ENCODE measurements at places on chromosomes 3 and 15.

GRCh38 chr15:88177451-88177850, 79.1 kb downstream of the NTRK3 start:
- DNase-seq: no peak

- no peak for DNase-seq
Observed at GRCh38 chr15:35038626-35039451, 46.3 kb downstream of the NANOGP8 start.

GRCh38 chr15:78502641-78503040, 4.7 kb upstream of the HYKK start:
- DNase-seq: no peak

- DNase-seq: no peak
Observed at GRCh38 chr3:64187065-64187959, 38.0 kb downstream of the PRICKLE2 start.

DNA sequence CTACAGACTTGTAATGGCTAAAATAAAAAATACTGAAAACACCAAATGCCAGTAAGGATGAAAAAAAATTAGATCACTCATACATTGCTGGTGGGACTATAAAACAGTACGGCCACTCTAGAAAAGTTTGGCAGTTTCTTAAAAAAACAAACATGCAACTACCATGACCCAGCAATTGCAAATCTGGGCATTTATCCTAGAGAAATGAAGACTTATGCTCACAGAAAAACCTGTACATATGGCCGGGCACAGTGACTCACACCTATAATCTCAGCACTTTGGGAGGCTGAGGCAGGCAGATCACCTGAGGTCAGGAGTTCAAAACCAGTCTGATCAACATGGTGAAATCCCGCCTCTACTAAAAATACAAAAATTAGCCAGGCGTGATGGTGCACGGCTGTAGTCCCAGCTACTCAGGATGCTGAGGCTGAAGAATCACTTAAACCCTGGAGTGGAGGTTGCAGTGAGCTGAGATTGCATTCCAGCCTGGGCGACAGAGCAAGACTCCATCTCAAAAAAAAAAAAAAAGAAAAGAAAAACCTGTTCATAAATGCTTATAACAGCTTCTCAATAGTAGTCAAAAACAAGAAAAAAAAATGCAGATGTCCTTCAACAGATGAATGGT, 5.6 kb downstream of the TP53BP1 start:
- DNase-seq: no peak

DNA sequence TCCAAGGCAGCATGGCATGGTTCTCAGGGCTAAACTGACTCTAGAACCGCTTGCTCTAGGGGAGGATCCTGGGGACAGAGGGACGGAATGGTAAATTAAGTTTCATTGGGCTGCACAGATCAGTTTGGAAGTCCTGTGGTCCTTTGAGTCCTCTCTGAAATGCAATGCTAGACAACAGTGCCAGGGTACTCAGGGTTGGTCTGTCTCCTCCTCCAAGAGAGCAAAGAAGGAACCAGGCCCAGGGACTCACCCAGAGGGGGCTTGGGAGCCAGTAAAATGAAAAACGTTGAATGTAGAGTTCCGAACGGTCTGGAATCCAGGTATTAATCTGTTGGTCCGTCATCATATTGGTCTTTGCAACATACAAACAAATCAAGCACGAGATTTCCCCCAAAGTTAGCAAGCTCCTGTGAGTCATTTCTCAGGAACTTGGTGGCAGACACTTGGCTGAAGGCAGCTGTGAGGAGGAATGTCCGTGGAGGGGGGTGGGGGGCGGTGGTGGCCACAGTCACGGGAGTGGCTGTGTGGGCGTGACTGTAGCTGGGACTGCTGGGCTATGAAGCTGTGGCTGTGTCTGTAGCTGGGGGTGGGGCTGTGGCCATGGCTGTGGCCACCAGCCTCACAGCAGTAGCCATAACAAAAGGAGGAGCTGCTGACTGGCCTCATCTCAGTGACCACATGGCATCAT, 361.0 kb downstream of the SHQ1 start:
- DNase-seq: peak; percentile 57

GRCh38 chr15:35693286-35693685, 147.3 kb upstream of the DPH6 start:
- DNase-seq: no peak

DNA sequence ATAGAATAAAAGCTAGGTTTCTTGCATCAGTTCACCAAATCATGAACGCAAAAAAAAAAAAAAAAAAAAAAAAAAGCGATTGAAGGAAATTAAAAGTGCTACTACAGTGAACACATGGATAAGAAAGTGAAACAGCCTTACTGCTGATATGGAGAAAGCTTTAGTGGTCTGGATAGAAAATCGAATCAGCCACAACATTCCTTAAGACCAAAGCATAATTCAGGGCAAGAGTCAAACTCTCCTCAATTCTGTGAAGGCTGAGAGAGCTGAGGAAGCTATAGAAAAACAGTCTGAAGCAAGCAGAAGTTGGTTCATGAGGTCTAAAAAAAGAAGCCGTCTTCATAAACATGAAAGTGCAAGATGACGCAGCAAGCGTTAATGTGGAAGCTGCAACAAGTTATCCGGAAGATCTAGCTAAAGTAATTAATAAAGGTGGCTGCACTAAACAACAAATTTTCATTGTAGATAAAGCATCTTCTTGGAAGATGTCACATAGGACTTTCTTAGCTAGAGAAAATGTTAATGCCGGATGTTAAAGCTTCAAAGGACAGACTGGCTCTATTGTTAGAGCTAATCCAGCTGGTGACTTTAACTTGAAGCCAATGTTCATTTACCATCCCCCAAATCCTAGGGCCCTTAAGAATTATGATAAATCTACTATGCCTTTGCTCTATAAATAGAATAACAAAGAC, 19.2 kb downstream of the P3H2 start:
- DNase-seq: no peak

GRCh38 chr3:122409446-122409845, 6.4 kb downstream of the WDR5B start:
- DNase-seq: no peak

GRCh38 chr15:74978503-74978902, 16.9 kb upstream of the SCAMP5 start:
- peak; percentile 68 for DNase-seq

GRCh38 chr3:175356899-175357324, 497.8 kb downstream of the NAALADL2 start:
- DNase-seq: no peak

- DNase-seq: no peak
Observed at GRCh38 chr3:158794936-158795518, 6.8 kb upstream of the MFSD1 start.

GRCh38 chr3:120170223-120170622, 76.0 kb upstream of the GSK3B start:
- DNase-seq: no peak

DNA sequence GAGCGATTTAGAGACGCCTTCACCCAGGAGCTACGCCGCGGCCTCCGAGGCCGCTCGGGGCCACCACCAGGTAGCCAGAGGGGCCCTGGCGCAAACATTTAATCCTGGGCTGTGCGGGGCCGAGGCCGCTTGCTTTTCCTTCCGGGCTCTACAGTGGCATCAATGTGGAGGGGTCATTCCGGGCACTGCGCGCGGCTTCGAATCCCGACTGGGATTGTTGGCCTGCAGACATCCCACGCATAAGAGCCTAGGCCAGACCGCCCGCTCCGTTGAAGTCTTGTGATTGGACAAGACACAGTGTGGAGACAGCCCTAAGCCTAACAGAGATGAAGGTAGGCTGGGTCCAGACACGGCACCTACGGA, 568 bp upstream of the NCBP2 start:
- DNase-seq: peak; percentile 29

DNA sequence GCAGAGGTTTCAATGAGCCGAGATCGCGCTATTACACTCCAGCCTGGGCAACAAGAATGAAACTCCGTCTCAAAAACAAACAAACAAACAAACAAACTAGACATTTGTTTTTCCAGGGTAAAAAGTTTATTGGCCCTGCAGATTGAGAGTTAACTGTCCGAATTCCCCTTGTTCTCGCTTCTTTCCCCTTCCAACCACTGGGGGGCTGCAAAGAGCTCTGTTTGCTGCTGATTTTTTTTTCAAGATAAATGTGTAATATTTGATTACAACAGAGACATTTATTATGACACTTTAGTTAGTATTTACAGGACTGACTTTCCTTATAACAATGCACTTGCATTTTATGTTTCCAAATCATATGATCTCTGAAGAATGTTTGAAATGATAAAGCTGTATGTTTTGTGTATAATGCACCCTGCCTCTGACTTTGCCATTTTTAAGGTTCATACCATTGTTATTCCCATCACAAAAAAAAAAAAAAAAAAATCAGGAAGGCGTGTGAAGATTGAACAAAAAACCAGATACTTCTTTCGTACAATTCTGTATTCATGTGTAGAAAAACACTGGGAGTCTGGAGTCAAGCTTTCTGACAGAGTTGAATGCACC, 2.8 kb downstream of the CLSTN2 start:
- peak; percentile 16 for DNase-seq

GRCh38 chr15:48145923-48146322, 25.1 kb downstream of the SLC24A5 start:
- DNase-seq: no peak

DNA sequence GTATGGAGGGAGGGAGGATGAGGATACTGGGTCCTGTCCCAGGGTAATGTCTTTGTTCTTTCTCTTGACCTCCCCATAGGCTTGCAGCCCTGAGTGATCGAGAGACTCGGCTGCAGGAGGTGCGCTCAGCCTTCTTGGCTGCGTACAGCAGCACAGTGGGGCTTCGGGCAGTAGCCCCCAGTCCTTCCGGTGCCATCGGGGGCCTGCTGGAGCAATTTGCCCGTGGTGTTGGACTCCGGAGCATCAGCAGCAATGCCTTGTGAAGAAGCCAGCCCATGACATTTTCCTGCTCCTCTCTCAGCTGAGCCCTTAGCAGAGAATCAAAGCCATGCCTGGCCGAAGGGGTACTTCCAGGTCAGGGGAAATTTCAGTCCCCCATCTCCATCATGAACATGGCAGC, 1.9 kb upstream of the CPNE9 start:
- no peak for DNase-seq

GRCh38 chr3:178492491-178492890, 43.7 kb upstream of the KCNMB2 start:
- DNase-seq: no peak

DNA sequence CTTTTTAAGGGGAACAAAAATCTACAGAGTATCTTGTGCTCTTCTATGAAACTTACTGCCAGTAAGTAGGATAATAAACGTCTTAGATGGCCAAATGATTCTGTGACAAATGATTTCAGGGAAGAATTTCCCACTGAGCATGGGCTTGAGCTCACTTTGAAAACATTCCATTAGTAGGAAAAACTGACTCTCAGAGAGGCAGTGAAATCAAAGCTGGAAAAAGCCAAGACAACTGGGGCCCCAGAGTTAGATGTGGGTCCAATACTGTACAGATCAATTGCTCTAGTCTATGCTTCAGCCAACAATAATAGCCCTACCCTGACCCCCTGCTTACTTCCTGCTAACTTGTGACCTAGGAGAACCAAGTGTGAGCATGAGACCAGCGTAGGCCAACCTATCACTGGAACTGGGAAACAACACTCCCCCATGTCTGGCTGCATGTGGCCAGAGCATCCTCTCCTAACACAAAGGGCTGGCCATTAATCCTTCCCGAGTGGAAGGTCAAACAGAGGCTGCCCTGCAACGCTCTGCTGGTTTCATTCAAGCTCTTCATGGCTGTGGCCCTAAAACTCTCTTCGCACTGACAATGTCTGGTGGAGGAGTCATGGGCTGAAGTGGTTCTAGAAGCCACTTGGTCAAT, 68.8 kb downstream of the FOXB1 start:
- DNase-seq: no peak

GRCh38 chr15:57060799-57061198, 142.4 kb downstream of the TCF12 start:
- DNase-seq: no peak

DNA sequence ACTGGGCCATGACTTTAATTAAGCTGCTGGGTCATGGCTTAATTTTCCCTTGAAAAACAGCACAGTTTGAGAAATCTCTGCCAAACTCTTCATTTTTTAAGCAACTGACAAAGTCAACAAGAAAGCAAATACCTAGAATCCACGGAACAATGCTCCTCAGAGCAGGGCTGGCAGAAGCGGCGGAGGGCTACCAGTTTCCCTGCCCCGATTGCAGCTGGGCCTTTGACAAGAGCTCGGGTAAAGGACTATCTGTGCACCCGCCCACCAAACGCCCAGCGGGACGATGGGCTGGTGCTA, 1.2 kb downstream of the GOLIM4 start:
- no peak for DNase-seq

Measured in activated naive CD8-positive, alpha-beta T cell treated with anti-CD3 and anti-CD28 coated beads, Interleukin-2, amount 50 U/mL, for 24 hours (primary cell).